ENCODE measurements at places on chromosomes 7 and 10. TPM values are rescaled to one million over a fixed set of nuclear protein-coding genes. Genes with fewer than 3 reads are reported as not detected.

Gene LGI1
- not detected for total RNA-seq

Gene HOXA5
- total RNA-seq = 0.66 TPM

Gene LOXL4
- total RNA-seq = 129 TPM

Gene GBX1
- total RNA-seq = not detected

Gene SCRN1
- total RNA-seq = 124 TPM

Gene SLC29A4
- total RNA-seq = 3.6 TPM

Data from uterine smooth muscle cell (primary cell).